Lower lobe of right lung (tissue), 2 donors: ENCODE measurements at places on chromosomes 1 and 21. TPM values are rescaled to one million over a fixed set of nuclear protein-coding genes. Genes with fewer than 3 reads are reported as not detected.
A peak's percentile ranks its signal among the peaks of the same experiment; 100 is the strongest.

DNA sequence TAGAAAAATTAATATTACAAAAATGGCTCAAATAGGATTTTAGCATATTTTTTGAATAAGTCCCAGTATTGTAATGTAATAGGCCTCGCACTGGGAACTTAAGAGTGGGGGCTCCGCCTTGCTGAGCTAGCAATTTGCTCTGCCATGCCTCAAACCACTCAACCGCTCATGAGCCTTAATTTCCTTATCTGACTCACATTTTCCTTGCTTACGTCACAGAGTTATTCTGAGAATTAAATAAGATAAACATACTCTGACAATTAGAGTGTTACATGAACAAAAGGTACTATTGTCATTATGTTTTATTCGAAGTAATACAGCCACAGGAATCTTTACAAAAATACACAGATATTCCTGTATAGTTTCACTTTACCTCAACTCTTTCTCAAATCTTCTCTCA, 108.1 kb downstream of the SLC44A5 start:
- DNase-seq = no peak

DNA sequence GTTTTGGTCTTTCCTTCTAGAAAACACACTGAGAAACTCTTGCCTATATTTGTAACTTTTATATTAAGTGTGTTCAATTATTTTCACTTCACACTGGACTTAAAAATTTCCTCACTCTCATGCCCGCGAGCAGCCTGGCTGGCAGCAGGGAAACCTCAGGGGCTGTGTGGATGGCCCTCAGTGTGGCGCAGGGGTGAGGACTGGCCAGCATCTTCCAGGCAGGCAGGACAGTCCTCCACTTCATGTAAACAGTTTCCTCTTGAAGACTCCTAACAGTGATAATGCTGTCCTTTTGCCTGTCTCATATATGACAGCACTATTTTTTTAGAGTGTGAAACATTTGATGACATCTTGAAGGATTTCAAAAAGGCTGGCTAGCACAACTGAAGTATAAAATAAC, 618.6 kb downstream of the KIF26B start:
- no peak for DNase-seq

- DNase-seq = no peak
These were observed 21.8 kb upstream of the TNFRSF1B start for GRCh38 chr1:12144969-12145368.

DNA sequence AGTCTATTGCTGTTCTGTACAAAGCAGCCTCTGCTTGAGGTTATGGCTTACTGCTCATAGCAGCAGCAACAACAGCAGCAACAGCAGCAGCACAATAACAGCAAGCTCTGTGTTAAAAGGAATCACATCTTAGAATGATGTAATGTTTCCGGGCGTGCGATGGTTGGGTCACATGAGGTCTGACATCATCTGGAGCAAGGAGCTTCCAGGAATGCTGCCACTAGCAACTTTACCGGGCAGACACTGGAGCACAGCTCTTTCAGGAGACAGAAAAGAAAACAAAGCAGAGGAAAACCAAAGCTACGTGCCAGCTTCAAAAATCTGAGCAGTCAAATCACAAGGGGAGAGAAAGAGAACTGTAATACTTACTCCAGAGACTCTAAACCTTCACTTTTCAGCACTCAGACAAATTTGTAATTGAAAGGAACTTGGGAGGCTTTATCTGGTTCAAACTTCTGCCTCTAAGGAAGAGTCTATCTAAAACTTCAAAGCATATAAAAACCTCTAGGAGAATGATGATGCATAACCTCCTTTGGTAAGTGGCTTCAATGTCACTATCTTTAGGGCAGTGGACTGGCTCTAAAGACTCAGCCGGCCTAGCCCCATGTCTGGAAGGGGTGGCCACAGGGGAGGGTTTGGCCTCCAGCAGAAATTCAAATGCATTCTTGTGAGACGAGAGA, 28.3 kb upstream of the RAB3GAP2 start:
- peak; percentile 61 for DNase-seq

DNA sequence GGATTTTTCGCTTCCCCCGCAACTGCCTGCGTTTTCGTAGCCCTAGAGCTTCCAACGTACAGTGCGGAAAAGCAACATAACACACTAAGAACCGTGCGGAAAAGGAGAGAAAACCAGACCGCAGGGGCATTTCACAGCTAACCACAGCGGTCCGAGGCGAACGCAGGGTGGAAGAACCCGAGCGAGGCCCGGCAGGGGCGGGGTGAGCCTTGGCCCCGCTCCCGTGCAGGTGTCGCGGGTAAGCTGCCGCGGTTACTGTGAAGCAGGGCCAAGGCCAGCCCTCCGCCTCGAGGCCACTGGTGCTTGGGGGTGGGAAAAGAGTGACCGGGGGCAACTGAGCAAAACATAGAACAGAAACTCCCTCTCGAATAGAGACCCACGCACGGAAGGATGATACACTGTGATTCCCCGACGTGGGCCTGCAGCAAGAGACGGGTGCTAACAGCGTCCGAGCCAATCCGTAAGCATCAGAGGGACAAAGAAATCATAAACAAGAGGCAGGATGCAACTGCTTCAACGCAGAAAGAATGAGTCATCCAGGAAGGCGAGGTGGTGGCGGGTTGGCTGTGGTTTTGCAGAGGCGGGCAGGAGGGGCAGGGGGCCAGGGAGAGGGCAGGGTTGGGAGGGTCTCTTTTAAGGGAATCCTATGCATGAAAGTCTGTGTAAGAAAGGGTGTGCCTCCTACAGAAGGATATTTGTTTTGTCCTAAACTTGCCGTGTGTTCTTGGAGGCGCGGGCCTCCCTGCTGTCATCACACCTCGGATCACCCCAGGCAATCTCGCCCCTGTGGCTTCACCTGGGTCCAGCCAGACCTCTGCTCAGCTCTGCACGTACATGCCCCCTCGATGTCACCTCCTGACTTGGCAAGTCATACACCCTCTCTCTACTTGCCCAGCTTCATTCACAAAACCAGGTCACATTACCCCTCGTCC, 7.3 kb downstream of the GNG4 start:
- DNase-seq = no peak

- DNase-seq = peak; percentile 47
These were observed 1.6 kb downstream of the ADAMTS5 start for GRCh38 chr21:26965040-26965906.

DNA sequence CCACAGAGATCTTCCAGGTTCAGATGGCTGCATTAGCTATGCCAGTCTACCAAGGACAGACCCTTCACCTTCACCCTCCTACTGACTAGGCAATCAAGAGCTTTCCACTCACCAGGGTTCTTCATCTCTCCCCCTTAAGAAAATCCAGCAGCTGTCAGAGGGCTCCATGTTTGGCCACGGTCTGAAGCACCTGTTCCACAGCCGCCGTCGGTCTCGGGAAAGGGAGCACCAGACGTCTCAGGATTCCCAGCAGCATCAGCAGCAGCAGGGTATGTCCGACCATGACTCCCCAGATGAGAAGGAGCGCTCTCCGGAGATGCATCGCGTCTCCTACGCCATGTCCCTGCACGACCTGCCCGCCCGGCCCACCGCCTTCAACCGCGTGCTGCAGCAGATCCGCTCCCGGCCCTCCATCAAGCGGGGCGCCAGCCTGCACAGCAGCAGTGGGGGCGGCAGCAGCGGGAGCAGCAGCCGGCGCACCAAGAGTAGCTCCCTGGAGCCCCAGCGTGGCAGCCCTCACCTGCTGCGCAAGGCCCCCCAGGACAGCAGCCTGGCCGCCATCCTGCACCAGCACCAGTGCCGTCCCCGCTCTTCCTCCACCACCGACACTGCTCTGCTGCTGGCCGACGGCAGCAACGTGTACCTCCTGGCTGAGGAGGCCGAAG, 13.8 kb downstream of the TMCC2 start:
- DNase-seq = no peak

GRCh38 chr1:152753586-152753985, 4.2 kb upstream of the KPRP start:
- no peak for DNase-seq

DNA sequence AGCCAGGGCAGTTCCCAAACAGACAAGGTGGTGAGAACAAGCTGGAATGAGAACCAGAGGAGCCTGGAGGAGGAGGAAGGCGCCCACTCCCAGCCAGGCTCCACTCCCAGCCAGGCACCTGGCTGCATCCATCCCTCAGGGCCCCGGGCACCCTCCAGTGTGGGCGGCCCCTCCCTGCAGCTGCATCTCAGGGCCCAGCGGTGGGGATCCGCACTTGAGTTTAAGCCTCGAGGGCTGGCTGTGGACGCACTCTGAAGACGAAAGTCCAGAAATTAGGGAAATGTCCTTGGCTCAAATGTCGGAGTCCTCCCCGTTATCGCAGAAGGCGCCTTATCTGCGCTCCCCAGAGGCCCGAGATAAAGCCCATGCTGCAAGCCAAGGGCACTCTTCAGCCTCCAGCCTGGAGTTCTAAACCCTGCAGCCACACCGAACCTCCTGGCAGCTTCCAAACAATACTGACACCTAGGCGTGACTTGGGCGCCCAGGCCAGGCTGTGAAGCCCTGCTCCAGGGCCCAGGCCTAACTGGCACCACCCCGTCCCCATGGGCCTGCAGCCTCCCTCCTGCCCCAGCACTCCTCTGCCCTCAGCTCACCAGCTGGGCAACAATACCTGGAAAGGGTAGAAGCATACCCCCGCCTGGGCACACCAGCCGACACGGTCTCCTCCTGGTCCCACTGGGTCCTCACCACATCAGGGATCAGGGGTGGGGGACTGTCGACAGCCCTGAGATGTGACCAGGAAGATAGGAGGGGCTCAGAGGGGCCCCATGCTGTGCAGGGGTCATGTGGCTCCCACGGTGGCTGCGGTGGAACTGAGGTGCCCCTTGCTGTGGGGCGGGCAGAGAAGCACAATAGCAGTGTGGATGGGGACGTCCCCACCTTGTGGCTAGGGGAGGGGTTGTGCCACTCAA, 184.8 kb upstream of the VAMP3 start:
- DNase-seq = peak; percentile 28

GRCh38 chr1:11685210-11685752, 4.3 kb upstream of the MAD2L2 start:
- no peak for DNase-seq

DNA sequence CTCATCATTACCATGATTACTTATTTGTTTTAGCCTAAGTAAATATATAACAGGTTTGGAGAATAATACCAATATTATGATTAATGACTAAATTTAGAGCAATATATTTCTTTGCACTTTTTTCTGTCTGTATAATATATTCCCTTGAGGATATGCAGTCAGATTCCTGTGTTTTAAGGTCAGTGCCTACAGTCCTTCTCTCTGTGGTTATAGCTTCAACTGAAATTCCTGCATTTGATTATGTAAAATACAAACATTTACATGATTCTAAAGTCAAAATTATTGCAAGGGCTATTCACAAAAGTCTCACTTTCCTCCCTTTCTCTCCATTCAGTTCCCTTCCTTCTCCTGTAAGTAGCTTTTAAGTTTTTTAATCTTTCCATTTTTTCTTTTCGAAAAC, 142.9 kb upstream of the COL6A1 start:
- DNase-seq = no peak

GRCh38 chr1:32539584-32540571, 651 bp downstream of the ZBTB8A start:
- DNase-seq = peak; percentile 53

- DNase-seq = no peak
These were observed 64.3 kb downstream of the ANKRD13C start for GRCh38 chr1:70290218-70290617.

DNA sequence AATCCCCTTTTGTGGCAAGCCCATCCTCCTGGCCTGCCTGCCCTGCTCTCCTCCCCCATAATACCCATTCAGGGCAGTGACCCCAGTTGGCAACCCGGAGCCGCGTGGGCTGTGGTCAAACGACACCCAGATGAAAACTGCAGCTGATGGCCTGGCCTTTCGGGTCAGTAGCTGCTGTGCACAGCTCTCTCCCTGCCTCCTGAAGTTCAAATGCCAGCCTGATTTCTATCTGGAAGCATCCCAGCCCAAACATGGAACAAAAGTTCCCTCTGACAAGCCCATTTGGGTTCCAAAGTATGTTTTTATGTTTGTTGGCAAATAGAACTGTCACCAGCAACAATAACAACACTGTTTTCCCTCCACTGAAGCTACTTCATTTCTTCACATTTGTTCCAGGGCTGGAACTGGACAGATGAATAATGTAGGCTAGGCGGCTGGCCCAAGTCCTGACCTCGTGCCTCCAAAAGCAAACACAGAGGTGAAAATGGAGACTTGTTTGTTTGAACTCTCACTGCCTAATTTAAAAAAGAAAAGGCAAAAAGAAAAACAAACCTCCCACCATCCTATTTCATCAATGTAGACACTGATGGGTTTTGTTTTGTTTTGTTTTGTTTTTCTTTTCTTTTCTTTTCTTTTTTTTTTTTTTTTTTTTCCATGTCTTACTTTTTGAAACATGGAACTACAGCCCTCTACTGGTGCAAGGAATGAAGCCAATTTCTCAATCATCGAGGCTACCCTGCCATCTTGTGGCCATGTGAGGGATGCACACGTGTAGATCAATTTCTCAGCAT, 179.0 kb downstream of the ADSS2 start:
- DNase-seq = no peak

GRCh38 chr1:182702826-182703524, 18.6 kb upstream of the RGS8 start:
- no peak for DNase-seq

- DNase-seq = no peak
These were observed 22.1 kb downstream of the MATN1 start for GRCh38 chr1:30701258-30701633.

DNA sequence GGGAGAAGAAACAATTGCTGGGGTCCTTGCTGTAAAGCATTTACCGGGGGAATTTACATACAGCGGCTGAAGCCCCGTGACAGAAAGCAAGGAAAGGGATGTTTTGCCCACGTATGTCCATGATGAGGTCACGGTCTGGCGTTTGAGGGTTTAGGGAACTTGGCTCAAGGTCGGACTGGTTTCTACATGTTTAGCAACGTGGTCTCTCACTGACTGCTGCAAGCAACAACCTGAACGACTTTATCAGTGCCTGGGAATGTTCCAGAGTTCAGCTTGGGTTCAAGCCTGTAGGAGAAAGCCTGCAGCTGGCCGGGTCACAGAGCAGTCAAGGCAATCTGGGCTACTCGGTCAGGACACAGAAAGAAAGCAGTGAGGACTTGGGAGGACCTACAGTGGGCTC, 323.3 kb downstream of the AJAP1 start:
- no peak for DNase-seq

- peak; percentile 47 for DNase-seq
These were observed 9.1 kb upstream of the SLC19A1 start for GRCh38 chr21:45551316-45551715.

GRCh38 chr1:205353612-205354011, 3.1 kb downstream of the KLHDC8A start:
- no peak for DNase-seq

DNA sequence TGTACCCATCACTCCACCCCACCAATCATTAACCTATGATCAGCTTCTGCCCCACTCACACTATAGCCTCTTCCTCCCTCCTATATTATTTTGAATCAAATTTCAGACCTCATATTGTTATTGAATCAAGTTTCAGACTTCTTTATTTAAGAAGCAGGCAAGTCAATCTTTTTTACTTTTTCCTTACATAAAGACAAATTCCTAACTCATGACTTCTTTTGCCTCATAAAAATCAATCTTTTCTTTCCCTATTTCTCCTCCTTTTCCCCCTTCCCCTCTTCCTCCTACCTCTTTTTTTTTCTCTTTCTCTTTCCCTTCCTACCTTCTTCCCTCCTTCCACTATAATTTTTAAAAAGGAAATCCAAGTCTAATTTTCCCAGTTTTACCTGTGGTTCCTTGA, 4.3 kb upstream of the RWDD3 start:
- DNase-seq = no peak

The IL12RB2 gene
- total RNA-seq = 1.3 TPM

The AMY2A gene
- total RNA-seq = not detected

The CSDE1 gene
- total RNA-seq = 543 TPM

The SLC44A3 gene
- 19.3 TPM for total RNA-seq

The IL20 gene
- total RNA-seq = not detected

The SELL gene
- 23.8 TPM for total RNA-seq
